ENCODE measurements at places on chromosomes 2 and 18.
A peak's percentile ranks its signal among the peaks of the same experiment; 100 is the strongest.

DNA sequence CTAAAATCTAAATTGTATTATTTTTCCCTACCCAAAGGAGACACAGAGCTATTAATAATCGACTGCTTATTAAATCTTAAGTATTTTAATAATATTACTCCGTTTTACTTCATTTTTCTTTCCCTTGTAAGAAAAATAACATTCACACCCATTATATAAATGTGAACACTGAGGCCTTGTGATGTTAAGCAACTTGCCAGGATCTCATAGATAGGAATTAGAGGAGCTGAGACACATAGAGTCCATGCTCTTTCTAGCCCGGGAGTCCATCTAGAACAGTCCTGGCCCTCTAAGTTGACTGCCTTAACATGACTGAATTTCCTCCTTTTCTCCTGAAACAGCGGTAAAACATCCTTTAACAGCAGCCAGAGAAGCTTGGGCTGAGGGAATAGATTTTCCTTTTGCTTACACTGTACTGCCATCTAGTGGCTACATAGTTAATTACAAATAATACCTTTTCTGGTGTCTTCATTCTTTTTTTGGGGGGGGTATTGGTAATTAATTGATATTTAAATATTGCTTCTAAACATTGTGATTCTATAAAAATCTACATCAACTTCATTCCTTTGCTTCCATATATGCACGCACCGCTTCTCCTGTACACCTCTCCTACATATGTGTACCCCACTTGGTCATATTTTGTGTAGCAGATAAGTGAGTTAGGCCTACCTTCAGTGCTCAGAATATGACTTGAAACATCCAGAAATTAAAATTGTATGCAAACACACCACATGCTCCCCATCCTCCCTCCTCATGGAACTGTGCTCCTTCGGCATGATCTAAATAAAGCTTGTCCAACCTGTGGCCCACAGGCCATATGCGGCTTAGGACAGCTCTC lies 125.8 kb upstream of the HNMT start:
- DNase-seq, result no peak

GRCh38 chr2:8458503-8459459 lies 223.1 kb upstream of the ID2 start:
- no peak for DNase-seq

DNA sequence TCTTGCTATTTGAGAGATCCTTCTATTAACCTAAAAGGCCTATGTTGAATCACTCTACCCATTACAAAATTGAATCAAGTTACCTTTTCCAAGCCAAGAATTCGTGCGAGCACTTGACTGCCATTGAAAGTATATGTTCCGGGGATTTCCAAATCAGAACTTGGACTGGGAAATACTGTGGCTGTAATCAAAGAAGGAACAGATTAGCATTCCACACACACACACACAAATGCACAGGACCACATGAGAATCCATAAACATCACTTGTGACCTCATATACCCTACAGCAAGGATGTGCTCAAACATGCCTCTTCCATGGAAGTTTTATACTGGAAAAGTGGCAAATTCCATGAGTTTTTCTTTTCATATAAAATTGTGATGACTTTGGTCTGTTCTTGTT lies 86.0 kb downstream of the ABCA12 start:
- DNase-seq, result no peak

GRCh38 chr2:26414311-26414710 lies 12.6 kb downstream of the DRC1 start:
- no peak for DNase-seq

- DNase-seq, result no peak
Measured at GRCh38 chr18:39403121-39403520, 1837.5 kb upstream of the CELF4 start.

- DNase-seq, result no peak
Measured at GRCh38 chr18:47050468-47050867, 15.0 kb upstream of the ELOA2 start.

DNA sequence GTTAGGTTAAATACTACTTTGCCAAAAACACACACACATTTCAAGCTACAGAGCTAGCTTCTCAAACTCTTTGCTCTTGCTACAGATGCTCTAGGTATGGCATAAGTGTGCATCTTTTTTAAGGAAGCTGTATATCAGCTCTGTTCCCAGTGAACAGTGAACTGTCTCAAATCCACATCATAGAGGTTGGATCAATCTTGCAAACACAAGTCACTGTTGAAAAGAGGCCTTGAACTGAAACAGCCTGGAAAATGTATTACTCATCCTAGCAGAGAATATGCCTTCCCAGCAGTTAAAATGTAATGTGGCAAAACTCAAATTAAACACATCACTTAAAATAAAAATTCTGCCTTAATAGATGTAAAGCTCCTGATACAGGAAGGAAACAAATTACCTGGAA lies 151.8 kb downstream of the WDPCP start:
- no peak for DNase-seq

DNA sequence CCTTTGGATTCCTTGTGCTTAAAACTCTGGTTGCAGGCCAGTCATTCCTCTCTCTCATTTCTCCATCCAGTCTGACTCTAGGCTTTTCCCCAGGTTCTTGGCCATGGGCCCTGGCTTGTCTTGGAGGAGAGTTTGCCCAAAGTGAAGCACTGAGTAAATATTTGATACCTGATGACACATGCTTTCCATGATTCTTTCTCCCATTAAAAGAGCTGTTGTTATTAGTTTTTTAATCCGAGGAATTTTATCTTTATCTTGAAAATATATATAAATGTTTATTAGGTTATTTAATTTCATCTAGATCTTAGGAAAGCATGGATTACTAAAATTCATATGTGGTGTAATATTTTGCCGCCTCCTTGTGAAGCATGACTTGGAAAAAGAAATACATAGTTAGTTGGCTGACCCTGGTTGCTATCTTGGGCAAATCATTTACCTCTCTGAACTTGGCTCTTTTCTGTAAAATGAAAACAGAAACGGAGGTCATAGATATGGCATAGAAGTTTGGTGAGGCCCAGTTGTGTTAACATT lies 650.1 kb downstream of the SLC4A3 start:
- peak; percentile 71 for DNase-seq

- no peak for DNase-seq
Measured at GRCh38 chr2:161745866-161746614, 121.8 kb downstream of the SLC4A10 start.

DNA sequence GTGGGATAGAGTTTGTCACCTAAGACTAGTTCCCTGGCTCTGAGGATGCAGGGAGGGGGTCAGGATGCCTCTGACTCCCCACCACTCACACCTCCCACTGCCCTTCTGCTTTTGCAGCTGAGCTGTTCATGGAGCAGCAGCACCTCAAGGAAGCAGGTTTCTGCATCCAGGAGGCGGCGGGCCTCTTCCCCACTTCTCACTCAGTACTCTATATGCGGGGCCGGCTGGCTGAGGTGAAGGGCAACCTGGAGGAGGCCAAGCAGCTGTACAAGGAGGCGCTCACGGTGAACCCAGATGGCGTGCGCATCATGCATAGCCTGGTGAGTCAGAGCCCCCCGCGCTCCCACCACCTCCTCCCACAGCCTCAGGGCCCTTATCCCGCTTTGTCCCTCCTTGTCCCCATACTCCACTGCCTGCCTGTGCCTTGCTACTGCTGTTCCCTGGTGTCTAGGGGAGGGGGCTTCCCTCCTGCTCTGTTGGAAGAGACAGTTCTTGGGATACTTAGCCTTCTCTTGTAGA lies 94.4 kb downstream of the STPG4 start:
- no peak for DNase-seq
